Spleen (tissue), 13 donors: ENCODE measurements at places on chromosomes 13 and 19. TPM values are rescaled to one million over a fixed set of nuclear protein-coding genes. Genes with fewer than 3 reads are reported as not detected.
A peak's percentile ranks its signal among the peaks of the same experiment; 100 is the strongest.

PLIN4 gene
- total RNA-seq, result 6.7 TPM

- H3K36me3 ChIP-seq, result no peaks in the 10 kb centered on the region
- no peak for DNase-seq
- H3K4me3 ChIP-seq, result no peak overlapping the region
- no peaks in the 10 kb centered on the region for H3K4me1 ChIP-seq
- H3K27ac ChIP-seq, result no peak overlapping the region
Measured at GRCh38 chr13:59700281-59700680, 463.4 kb downstream of the DIAPH3 start.

- DNase-seq, result no peak
- H3K4me1 ChIP-seq, result no peaks in the 10 kb centered on the region
- H3K27ac ChIP-seq, result no peak overlapping the region
- H3K4me3 ChIP-seq, result no peak overlapping the region
Measured at GRCh38 chr13:54705738-54706137, 1677.1 kb downstream of the OLFM4 start.

DNA sequence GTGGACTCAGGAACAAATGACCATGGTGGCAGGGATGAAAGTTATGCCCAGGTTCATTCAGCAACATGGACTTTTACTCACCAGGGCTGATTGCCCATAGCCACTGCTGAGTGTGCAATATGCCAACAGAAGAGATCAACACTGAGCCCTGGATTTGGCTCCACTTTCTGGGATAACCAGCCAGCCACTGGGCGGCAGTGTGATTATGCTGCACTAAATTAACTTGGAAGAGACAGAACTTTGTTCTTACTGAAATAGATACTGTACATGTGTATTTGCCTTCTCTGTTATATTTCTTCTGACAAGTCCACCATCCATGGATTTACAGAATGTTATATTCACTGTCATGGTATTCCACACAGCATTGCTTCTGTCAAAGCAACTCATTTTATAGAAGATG is 257.4 kb downstream of the TDRD3 start:
- no peak overlapping the region for H3K4me3 ChIP-seq
- no peak for DNase-seq
- no peak overlapping the region for H3K27ac ChIP-seq
- no peaks in the 10 kb centered on the region for H3K27me3 ChIP-seq
- H3K36me3 ChIP-seq, result no peaks in the 10 kb centered on the region

- no peaks in the 10 kb centered on the region for H3K36me3 ChIP-seq
- DNase-seq, result no peak
- H3K4me3 ChIP-seq, result no peak overlapping the region
- no peaks in the 10 kb centered on the region for H3K4me1 ChIP-seq
- H3K27me3 ChIP-seq, result no peaks in the 10 kb centered on the region
Measured at GRCh38 chr13:30222254-30222653, 85.1 kb downstream of the KATNAL1 start.

DNA sequence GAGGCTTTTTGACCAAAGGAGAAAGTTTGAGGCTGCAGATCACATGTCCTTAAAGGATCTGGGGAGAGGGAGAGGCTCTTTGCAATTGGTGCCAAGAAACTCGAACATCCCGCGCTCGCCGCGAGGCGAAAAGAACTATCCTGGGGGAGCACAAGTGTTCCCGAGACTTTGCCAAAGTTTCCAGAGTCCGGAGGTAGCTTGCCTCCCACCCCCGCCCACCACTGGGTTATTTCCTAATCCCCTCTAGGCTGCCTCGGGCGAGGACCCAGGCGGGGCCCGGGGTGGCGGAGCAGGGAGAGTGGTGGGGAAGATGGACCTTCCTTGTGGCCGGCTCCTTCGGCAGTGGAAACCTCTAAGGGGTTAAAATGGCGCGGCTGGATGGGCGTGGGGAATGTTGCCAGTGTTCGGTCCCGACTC is 114.5 kb downstream of the KCNRG start:
- no peak overlapping the region for H3K27ac ChIP-seq
- peaks cover 66% of the 10 kb centered on the region for H3K4me1 ChIP-seq
- peak overlapping the region; percentile 33 for H3K4me3 ChIP-seq
- no peaks in the 10 kb centered on the region for H3K36me3 ChIP-seq
- DNase-seq, result peak; percentile 78

DNA sequence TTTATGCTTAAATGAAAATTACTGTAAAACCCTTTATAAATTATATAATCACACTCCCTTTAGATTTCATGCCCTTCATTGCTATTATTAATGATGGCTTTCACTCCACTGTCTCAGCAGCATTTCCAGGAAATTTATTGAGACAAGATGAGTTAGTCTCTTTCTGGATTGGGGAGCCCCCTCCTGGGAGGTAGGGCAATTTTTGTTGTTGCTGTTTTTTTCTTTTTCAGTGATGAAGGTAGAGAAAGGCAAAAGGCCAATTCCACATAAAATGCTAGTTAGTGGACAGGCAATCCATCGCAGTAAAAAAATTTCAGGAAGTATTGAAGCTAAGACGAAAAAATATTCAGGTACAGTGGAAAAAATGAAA is 80.2 kb downstream of the TEX26 start:
- DNase-seq, result no peak
- H3K4me3 ChIP-seq, result no peak overlapping the region
- H3K27me3 ChIP-seq, result no peaks in the 10 kb centered on the region
- H3K36me3 ChIP-seq, result no peaks in the 10 kb centered on the region
- H3K27ac ChIP-seq, result no peak overlapping the region
- H3K4me1 ChIP-seq, result no peaks in the 10 kb centered on the region

DNA sequence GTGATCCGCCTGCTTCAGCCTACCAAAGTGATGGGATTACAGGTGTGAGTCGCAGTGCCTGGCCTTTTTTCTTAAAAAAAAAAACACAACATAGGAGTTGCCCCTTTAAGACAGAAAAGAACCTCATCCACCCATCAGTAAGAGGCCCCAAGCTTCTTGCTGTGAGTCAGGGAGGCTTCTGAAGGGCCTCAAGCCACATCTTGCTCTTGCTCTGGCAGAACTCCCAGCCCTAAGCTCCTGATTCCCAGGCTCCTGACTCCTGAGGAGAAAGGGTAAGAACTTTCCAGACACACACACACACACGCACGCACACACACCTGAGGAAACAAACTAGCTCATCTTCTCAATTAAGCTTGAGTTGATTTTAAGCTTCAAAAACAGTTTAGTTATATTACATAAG is 6.9 kb downstream of the ETFB start:
- H3K27ac ChIP-seq, result no peak overlapping the region
- DNase-seq, result no peak
- H3K4me1 ChIP-seq, result peaks cover 22% of the 10 kb centered on the region
- no peaks in the 10 kb centered on the region for H3K36me3 ChIP-seq

- DNase-seq, result no peak
- peaks cover 3% of the 10 kb centered on the region for H3K36me3 ChIP-seq
- no peaks in the 10 kb centered on the region for H3K27me3 ChIP-seq
- no peak overlapping the region for H3K4me3 ChIP-seq
- no peak overlapping the region for H3K27ac ChIP-seq
- peaks cover 7% of the 10 kb centered on the region for H3K4me1 ChIP-seq
Measured at GRCh38 chr19:47005873-47006272, 13.8 kb upstream of the NPAS1 start.

- H3K36me3 ChIP-seq, result no peaks in the 10 kb centered on the region
- no peak overlapping the region for H3K27ac ChIP-seq
- no peaks in the 10 kb centered on the region for H3K27me3 ChIP-seq
- no peak for DNase-seq
- H3K4me1 ChIP-seq, result no peaks in the 10 kb centered on the region
Measured at GRCh38 chr13:25657157-25657556, 285.4 kb downstream of the ATP8A2 start.

GPR4 gene
- 4.3 TPM for total RNA-seq

LAIR2 gene
- 4.0 TPM for total RNA-seq

- H3K4me3 ChIP-seq, result no peak overlapping the region
- peaks cover 33% of the 10 kb centered on the region for H3K27me3 ChIP-seq
- no peak overlapping the region for H3K27ac ChIP-seq
- peaks cover 12% of the 10 kb centered on the region for H3K4me1 ChIP-seq
Measured at GRCh38 chr13:71869274-71869673, 2.3 kb upstream of the DACH1 start.

GRCh38 chr13:65926750-65927171 is 1303.4 kb downstream of the PCDH9 start:
- H3K27ac ChIP-seq, result no peak overlapping the region
- no peaks in the 10 kb centered on the region for H3K27me3 ChIP-seq
- no peaks in the 10 kb centered on the region for H3K4me1 ChIP-seq
- no peak for DNase-seq
- no peak overlapping the region for H3K4me3 ChIP-seq

DNA sequence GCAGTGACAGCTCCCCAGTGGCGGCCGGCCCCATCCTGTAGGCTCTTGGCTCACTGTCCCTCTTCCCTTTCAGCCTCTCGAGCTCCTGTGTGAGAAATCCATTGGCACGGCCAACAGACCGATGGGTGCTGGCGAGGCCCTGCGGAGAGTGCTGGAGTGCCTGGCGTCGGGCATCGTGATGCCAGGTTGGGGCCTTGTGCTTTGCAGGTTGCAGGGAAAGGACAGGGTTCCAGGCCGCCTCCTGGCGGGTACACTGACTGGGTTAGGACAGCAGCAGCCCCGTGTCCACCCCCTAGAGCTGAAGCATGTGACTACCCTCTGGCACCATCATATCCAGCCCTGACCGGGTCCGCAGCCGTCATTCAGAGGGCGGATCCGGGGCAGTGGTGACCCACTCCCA is 21.5 kb upstream of the QTRT1 start:
- H3K36me3 ChIP-seq, result peaks cover 24% of the 10 kb centered on the region
- no peaks in the 10 kb centered on the region for H3K4me1 ChIP-seq
- DNase-seq, result no peak
- H3K27ac ChIP-seq, result no peak overlapping the region

ERICH6B gene
- total RNA-seq, result not detected

THOP1 gene
- 40.8 TPM for total RNA-seq
